K562 (cell line): ENCODE measurements at places on chromosomes 3 and 15. TPM values are rescaled to one million over a fixed set of nuclear protein-coding genes. Genes with fewer than 3 reads are reported as not detected.

The TP63 gene
- 1.1 and 1.4 TPM in 2 replicates for total RNA-seq

The PCOLCE2 gene
- 0.49 and 1.0 TPM in 2 replicates for total RNA-seq

The KLHL25 gene
- total RNA-seq = 0.13 and 0.20 TPM in 2 replicates

The IL16 gene
- total RNA-seq = 16.0 and 16.8 TPM in 2 replicates
